K562 (cell line): ENCODE measurements at places on chromosomes 12 and 14.
A peak's percentile ranks its signal among the peaks of the same experiment; 100 is the strongest.

- DNase-seq, result no peak
Observed at GRCh38 chr14:57930241-57930975, 64.5 kb upstream of the SLC35F4 start.

DNA sequence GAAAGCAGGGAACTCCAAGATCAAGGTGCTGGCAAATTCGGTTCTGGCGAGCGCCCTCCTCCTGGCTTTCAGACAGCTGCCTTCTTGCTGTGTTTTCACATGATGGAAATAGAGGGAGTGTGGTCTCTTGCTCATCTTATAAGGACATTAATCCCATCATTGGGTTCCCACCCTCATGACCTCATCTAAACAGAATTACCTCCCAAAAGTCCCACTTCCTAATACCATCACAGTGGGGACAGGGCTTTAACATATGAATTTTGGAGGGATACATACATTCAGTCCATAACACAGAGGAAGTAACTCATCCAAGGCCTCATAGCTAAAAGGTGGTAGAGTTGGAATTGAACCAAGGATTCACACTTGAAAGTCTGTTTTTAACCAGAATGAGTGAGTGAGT lies 28.6 kb downstream of the DYRK2 start:
- no peak for DNase-seq

DNA sequence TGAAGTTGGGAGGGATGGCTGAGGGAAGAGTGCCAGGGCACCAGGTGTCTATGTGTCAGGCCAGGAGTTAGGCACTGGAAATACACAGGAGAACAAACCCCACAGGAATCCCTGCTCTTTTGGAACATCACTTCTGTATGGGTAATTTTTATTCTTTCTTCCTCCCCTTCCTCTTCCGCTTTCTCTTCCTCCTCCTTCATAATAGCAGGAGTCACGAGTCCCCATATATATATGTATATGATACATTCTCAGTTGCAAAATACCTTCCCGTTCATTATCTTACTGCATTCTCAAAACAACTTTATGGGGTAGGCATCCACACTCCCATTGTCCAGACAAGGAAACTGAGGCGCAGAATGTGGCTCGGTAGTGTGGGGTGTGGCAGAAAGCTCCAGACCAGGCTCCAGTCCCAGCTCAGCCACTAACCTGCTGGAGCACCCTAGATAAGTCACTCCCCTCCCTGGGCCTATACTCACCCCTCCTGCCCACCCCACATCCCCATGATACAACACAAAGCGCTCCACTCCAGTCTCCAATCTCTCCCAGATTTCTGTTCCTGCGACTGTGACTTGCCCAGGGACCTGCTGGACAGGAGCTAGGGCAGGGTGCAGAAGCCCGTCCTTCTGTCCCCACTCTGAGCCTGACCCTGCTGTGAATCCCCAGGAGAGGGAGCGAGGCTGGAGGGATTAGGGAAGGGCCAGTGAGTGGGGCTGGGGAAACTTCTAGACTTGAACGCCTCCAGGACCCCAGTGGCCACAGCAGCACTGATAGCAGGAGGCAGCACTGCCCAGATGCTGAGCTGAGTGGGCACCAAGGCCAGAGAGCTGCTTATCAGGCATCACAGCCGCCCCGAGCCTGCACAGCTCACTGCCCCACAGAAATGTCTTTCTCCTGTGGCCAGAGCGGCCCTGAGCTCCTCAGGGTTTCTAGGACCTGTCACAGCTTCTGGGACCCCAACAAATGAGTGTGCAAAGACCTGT lies 1.4 kb upstream of the AQP2 start:
- peak; percentile 23 for DNase-seq

DNA sequence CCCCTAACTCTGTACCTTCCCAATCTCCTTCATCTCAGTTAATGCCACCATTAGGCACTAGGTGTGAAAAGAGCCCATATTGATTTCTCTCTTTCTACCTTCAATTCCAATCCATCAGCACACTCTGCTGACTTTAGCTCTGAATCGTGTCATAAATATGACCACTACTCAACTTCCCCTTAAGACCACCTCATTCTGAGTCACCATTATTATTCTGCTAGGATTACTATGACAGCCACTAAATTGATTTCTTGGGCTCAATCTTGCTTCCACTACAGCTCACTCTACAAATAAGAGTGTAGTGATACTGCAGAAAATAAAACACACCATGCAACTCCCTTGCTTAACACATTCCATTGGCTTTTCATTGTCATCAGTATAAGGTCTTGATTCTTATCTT lies 1449.0 kb upstream of the FLRT2 start:
- DNase-seq, result no peak

DNA sequence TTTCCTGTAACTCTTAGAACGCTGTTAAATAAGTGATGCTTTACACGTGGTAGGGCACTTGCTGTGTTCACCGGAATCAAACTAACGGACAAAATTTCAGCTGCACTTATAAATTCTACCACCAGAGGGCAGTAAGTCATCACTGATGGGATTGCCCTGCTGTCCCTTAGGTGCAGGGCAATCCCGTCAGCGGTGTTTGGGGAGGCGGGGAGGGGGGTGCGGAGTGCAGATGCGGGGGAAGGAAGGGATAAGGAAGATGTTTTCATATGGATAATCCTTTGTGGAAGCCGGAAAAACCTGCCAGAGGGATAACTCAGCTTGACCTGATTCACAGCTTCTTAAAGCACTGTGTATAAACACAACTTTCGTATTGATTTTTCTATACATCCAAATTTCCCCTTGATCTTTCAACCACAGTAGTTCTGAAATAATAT lies 21.7 kb upstream of the SLC10A1 start:
- DNase-seq, result peak; percentile 62

- peak; percentile 18 for DNase-seq
Observed at GRCh38 chr12:100987552-100988521, 193.3 kb downstream of the ANO4 start.

- DNase-seq, result no peak
Observed at GRCh38 chr14:99535448-99535847, 54.2 kb downstream of the CCNK start.

- no peak for DNase-seq
Observed at GRCh38 chr14:103543721-103544387, 14.9 kb downstream of the TRMT61A start.

GRCh38 chr12:68530299-68530698 lies 80.4 kb upstream of the RAP1B start:
- no peak for DNase-seq

DNA sequence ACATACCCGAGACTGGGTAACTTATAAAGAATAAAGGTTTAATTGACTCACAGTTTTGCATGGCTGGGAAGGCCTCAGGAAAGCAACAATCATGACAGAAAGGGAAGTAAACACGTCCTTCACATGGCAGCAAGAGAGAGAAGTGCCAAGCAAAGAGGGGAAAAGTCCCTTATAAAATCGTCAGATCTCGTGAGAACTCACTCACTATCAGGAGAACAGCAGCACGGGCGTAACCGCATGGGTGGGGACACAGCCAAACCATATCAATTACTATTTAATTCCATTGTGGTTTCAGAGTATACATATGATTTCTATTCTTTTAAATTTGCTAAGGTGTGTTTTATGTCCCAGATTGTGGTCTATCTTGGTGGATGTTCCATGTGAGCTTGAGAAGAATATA lies 117.9 kb downstream of the SCAF11 start:
- no peak for DNase-seq

- no peak for DNase-seq
Observed at GRCh38 chr14:22800346-22800745, 14.9 kb downstream of the SLC7A7 start.

DNA sequence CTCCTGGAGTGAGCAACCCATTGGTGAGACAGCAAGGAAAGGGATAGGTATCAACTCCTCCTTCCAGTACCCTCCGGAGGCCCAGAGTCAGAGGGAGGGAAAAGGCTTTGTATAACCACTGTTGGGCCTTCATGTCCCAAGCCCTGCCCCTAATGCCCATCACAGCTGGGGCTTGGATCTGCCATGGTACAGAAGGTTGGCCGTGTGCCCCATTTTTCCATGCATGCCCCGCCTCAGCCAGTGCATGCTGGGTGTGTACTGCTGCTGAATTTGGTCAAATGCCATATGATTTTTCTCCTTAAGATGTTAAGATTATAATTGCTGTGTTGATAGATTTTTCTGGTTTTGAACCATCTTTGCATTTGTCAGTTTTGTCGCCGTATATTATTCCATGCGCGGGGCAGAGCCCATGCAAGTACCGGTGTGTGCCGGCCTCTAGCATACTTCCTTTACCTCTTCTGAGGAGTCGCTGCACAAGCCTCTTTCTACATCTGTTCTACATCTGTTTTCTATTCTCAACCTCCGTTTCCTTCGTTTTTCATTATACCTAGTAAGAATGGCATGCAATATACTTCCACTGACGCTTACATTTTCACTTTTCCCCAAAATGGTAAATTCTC lies 26.6 kb downstream of the PPP2R5C start:
- DNase-seq, result no peak

DNA sequence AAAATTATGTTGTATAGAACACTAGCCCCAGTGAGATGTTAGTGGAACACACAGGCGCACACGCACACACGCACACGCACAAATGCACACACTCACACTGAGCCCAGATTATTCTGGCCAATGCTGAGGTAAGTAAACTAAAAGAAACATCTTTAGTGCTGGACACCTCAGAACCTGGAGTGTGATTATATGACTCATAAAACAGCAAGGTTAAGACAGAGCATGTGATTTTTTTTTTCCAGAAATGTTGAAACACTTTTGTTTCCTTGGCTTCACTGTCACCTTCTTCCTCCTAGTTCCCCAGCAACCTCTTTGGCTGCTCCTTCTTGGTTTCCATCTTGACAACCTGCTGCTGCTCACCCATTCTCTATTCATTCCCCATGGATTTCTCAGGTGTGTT lies 141.0 kb upstream of the ALG10B start:
- DNase-seq, result no peak

- DNase-seq, result no peak
Observed at GRCh38 chr12:100360450-100360849, 3.6 kb downstream of the SLC17A8 start.

DNA sequence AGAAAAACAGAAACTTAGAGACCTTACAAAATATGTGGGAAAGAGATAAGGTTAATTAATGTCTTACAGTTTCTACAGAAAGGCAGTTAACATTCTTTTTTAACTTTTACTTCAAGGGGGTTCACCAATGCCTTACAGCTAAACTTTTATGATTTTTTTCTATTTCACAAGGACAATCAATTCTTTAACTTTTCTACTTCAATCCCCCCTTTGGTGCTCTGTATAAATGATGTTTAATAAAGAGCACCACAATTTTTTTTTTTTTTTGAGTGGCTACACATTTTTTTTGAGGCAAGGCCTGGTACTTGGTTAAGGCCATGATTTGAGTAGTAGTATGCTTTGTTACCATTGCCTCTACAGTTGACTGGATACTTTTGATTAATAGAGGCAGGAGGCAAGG lies 279.6 kb downstream of the PRKD1 start:
- DNase-seq, result no peak

DNA sequence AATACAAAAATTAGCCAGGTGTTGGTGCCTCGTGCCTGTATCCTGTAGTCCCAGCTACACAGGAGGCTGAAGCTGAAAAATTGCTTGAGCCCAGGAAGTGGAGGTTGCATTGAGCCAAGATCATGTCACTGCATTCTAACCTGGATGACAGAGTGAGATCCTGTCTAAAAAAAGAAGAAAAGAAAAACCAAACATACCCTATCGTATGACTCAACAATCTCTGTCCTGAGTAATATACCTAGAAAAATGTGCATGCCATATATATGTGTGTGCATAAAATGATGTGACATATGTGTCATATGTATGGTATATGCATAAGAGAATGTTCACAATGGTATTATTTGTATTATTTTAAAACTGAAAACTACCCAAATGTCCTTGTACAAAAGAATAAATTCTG lies 261.5 kb upstream of the CLEC14A start:
- no peak for DNase-seq
